Fibroblast of skin of right biceps (primary cell): ENCODE measurements at places on chromosomes 1 and 21.

- DNase-seq: no peak
Observed at GRCh38 chr1:100774370-100774769, 54.8 kb downstream of the VCAM1 start.

GRCh38 chr1:175216444-175216843 lies 23.9 kb upstream of the KIAA0040 start:
- DNase-seq: no peak

GRCh38 chr1:96598416-96599168 lies 123.0 kb upstream of the PTBP2 start:
- DNase-seq: no peak

GRCh38 chr1:153794624-153795329 lies 19.6 kb downstream of the SLC27A3 start:
- DNase-seq: no peak

DNA sequence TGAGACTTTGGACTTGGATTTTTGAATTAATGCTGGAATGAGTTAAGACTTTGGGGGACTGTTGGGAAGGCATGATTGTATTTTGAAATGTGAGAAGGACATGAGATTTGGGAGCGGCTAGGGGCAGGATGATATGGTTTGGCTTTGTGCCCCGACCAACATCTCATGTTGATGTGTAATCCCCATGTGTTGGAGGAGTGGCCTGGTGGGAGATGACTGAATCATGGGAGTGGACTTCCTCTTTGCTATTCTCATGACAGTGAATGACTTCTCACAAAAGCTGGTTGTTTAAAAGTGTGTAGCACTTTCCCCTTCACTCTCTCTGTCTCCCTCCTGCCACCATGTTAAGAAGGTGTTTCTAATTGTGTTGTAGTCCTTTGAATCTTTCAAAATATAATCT lies 9.3 kb upstream of the PHGDH start:
- peak; percentile 91 for DNase-seq
